CD4-positive, alpha-beta T cell treated with Interleukin-15 for 4 hours (primary cell): ENCODE measurements at places on chromosomes 12 and 14.

GRCh38 chr12:58470266-58471010, 449.9 kb downstream of the LRIG3 start:
- DNase-seq = no peak

DNA sequence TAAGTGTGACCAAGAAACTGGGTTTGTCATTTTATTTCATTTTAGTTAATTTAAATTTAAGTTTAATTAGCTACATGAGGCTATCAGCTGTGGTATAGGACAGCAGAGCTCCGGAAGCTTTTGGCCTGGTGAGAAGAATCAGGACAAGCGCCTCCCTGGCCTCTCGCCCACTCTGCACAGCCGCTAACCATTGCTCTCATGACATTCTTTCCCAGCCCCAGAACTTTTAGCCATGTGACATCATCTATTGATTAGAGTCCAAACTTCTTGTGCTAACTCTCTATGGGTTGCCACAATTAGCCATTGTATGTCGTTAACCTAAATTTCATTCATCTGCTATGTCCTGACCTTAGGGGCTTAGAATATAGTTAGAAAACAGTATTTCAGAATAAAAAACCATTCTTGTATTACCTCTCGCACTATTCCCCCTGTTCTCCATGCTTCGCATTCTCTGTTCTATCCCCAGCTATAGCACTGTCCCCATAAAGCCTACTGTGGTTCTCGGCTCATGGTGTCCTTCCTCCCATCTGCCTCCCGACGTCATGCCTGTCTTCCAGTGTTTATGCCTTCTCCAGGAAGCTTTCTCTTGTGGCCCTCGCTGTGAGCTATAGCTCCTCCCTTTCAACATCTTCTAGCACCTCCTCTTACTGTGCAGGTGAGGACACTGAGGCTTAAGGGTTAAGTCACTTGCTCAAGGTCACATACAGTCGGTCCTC, 23.5 kb downstream of the SSH1 start:
- no peak for DNase-seq

- DNase-seq = no peak
Observed at GRCh38 chr12:28552251-28552970, 362.2 kb downstream of the CCDC91 start.

DNA sequence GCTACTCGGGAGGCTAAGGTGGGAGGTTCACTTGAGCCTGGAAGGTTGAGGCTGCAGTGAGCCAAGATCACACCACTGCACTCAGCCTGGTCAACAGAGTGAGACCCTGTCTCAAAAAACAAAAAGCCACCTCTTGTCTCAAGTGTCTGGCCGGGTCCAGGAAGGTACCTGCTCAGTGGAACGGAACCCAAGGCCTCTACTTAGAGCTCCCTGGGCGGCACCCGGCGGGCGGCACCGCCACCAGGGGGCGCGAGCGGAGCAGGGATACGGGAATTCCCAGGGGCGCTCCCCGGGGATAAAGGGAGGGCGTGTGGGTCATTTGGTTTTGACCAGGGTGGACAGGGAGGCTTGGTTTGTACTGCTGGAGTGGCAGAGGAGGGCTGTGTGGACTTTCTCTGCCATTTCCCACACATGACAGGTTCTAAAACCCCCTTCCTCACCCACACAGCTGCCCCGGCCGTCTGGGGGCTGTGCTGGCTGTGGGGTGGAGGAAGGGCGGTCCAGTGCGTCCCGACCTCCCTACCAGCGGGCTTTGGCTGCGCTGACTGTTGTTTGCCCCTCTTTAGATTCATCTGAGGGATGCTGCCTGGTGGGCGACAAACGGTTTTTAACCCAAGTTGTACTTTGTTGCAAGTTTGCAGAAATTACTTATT, 91.4 kb downstream of the SETD3 start:
- peak; percentile 16 for DNase-seq

GRCh38 chr14:35558680-35559079, 24.7 kb downstream of the INSM2 start:
- DNase-seq = no peak

DNA sequence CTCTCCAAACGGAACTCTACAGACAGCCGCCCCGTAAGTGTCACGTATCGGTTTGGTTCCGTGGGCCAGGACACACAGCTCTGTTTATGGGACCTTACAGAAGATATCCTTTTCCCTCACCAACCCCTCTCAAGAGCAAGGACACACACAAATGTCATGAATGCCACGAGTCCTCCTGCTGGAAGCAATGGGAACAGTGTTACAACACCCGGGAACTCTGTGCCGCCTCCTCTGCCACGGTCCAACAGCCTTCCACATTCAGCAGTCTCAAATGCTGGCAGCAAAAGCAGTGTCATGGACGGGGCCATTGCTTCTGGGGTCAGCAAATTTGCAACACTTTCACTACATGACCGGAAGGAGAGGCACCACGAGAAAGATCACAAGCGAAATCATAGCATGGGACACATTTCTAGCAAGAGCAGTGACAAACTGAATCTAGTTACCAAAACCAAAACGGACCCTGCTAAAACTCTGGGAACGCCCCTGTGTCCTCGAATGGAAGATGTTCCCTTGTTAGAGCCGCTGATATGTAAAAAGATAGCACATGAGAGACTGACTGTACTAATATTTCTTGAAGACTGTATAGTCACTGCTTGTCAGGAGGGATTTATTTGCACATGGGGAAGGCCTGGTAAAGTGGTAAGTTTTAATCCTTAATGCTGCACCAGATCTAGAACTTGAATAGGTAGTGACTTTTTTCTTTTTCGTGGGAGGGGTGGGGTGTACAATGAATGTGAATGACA, 69.7 kb downstream of the WDR20 start:
- no peak for DNase-seq
